Left ventricle myocardium inferior (tissue), 1 donor: ENCODE measurements at places on chromosomes 2 and 18. TPM values are rescaled to one million over a fixed set of nuclear protein-coding genes. Genes with fewer than 3 reads are reported as not detected.

GRCh38 chr18:45274026-45274425 is 341.2 kb upstream of the SLC14A2 start:
- no peak for DNase-seq

- no peak for DNase-seq
Measured at GRCh38 chr2:95721726-95722125, 129.9 kb downstream of the TRIM43 start.

GRCh38 chr18:23943104-23943503 is 71.5 kb upstream of the TTC39C start:
- DNase-seq, result no peak

DNA sequence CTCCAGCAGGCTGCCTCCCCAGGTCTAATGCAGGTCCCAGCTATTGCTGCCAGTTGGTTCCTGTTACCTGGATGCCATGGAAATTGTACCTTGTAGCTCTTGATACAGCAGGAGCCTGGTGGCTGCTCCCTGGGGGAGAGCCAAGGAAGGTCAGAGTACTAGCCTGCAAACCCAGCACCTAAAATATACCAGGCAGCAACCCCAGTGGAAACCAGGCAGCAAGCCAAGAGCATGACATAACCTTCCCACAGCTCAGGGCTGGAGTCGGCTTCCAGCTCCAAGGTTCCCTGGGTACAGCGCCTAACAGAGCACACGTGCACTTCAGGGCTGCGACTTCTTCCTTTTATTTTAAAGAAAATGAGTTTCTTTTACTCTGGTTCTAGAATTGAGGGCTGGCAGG is 30.3 kb downstream of the TNP1 start:
- peak; percentile 87 for DNase-seq

- no peak for DNase-seq
Measured at GRCh38 chr2:229598227-229598626, 116.1 kb downstream of the DNER start.

DNA sequence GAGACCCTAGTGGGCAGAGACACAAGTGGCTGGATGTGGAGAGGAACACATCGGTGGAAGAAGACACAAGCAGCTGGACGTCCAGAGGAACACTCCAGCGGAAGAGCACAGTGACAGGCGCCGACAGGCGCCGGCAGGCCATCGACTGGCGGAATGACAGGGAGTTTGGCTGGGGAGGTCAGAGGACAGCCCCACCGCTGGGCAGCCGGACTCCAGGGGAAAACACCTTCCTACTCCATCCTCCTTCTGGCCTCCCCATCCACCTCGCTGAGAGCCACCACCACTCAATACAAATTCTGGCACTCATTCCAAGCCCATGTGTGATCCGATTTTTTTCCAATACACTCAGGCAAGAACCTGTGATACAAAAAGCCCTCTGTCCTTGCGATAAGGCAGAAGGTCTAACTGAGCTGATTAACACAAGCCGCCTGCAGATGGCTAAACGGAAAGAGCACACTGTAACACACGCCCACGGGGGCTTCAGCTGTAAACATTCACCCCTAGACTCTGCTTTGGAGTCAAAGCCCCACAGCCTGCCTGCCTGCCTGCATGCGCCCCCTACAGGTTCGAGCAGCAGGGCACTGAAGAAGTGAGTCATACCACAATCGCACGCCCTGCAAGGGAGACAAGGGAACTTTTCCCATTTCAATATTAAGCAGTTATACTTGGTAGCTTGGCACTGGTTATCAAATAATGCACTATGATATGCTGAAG is 50.2 kb upstream of the LRP1B start:
- DNase-seq, result no peak

GRCh38 chr2:15141211-15141610 is 419.9 kb downstream of the NBAS start:
- no peak for DNase-seq

- DNase-seq, result no peak
Measured at GRCh38 chr2:216663846-216664245, 30.6 kb downstream of the IGFBP2 start.

DNA sequence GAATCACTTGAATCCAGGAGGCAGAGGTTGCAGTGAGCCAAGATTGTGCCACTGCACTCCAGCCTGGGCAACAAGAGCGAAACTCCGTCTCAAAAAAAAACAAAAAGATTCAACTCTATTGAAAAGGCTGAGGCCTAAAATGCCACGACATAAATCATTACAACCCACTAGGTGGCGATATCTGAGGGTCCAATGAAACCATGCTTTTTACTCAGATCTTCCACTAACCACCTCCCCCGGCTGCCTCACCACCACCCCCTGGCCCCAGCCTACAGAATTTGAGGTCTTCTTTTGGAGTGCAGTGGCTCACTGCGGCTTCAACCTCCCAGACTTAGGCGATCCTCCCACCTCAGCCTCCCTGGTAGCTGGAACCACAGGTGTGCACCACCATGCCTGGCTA is 57.5 kb downstream of the AP1S3 start:
- no peak for DNase-seq

DNA sequence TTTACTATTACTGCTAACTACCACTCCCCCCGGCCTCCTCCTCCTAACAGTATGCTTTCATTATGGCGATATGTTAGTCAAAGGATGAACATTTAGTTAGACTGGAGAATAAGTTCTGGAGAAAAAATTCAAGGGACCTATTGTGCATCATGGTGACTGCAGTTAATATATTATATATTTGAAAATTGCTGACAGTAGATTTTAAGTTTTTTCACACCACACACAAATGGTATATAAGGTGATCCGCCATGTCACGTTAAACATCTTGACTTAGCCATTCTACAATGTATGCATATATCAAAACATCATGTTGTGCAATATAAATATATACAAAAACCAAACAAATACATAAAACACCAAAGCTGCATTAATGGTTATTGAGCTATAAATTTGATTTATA is 873.7 kb downstream of the CNTNAP5 start:
- DNase-seq, result no peak

- DNase-seq, result no peak
Measured at GRCh38 chr2:234611209-234611608, 114.3 kb upstream of the ARL4C start.

GRCh38 chr2:75309596-75310463 is 110.5 kb upstream of the TACR1 start:
- DNase-seq, result no peak

DNA sequence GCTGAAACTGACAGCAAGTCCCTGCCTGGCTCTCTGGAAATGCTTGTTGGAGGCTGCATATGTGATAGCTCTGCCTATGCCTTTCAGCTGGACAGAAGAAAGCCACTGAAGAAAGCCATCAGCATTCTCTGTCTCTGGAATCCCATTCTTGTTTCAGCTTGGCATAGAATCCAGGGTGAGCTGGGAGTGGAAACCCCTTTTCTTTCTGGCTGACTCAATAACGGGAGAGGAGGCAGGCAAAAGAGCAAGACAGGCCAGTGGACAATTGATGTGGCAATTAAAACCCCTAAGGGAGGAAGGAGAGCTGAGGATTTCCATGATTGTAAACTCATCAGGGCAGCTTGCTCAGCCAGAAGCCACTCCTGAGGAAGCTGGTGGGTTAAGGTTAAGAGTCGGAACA is 208.1 kb downstream of the CLIP4 start:
- no peak for DNase-seq

DNA sequence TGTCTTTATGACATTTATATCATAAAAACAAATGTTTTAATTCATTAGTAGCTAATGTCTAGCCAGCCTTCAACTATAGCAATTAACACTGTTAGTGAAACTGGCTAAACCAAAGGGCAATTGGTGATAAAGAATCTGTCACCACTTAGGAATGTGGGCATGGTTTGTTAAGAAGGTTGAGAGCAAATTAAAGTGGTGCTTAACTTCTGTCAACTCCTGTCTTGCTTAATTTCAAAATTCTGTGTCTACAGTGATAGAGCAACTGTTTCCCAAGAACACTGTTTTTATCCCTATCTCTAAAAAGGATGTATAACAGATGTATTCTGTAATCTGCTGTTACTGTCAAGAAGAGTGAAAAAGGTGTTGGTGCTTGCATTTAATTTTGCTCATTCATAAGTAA is 36.5 kb downstream of the CFAP36 start:
- no peak for DNase-seq

DNA sequence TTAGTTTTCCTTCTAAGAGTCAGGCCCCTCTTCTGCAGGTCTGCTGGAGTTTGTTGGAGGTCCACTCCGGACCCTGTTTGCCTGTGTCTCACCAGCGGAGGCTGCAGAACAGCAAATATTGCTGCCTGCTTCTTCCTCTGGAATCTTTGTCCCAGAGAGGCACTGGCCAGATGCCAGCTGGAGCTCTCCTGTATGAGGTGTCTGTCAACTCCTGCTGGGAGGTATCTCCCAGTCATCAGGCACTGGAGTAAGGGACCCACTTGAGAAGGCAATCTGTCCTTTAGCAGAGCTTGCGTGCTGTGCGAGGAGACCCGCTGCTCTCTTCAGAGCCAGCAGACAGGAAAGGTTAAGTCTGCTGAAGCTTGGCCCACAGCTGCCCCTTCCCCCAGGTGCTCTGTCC is 4.8 kb downstream of the REG1B start:
- DNase-seq, result no peak

DNA sequence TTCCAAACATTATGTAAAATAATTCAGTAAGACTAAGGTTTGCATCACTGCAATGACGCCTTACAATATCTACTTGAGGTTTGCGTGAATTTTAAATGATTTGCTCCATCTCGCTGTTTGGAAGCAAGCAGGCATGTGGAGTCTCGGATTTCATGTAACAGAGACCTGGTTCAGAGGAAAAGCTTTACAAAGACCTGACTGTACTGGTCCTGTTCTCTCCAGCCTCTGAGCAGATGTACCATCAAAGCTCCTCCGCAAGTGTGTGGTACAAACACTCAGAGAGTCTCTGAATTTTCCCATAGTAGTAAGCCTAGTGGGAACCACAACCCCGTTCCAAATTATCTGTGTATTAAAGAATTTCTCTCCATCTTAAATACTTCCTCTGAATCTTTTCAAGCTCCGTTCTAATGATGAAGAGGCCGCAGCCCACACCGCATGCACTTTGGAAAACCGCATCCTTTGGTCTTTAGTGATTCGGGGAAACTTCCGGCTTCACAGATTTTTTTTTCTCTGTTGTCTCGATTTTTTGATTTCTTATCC is 728.1 kb upstream of the SOX11 start:
- DNase-seq, result no peak

GRCh38 chr2:152499896-152500735 is 165.1 kb downstream of the FMNL2 start:
- no peak for DNase-seq

DNA sequence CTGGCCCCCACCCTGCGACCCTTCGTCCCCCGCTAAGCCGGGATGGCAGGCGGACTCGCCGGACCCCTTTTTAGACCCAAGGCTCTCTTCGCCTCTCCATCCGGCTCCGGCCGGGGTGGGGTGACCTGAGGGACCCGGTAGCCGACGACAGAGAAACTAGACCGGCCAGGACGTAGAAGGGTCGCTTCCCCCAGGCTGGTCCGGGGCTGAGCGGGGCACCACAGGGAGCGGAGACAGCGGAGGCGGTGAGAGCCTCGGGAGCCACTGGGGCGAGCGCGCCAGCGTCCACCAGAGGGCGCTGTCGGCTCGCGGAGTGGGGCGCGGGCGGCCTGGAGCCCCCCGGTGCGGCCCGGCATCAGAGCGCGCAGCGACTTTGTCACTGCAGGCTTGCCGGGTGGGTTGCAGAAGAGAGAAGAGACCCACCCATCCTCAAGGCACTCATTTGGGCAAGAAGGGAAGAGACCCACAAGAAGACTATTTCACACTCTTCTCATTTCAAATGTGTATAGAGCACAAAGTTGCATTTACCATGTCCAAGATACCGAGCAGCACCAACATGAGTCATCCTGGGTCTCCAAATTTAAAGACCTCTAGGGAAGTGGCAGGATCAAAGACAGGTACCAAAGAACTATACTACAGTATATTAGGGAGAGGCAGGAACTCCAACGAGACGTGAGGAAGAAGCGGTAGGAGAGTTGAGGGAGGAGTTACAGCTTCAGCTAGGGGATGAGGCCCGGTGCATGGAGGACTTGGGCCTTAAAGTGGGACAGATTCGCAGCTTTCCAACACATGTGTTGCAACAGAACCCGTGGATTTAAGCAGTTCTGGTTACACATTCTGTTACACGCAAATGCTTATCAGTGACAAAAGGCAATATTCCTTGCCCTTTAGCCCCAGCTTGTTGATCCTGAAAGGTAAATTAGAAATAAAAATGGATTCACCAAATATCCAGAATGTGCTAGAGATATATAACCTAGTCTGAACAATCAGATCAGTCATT is 7.6 kb upstream of the PRKCE start:
- DNase-seq, result peak; percentile 70

- no peak for DNase-seq
Measured at GRCh38 chr2:55231546-55232083, 478 bp downstream of the CLHC1 start.

- DNase-seq, result no peak
Measured at GRCh38 chr18:41939326-41939725, 15.7 kb upstream of the PIK3C3 start.

GRCh38 chr2:95390272-95390880 is 12.1 kb upstream of the FAHD2A start:
- no peak for DNase-seq

DNA sequence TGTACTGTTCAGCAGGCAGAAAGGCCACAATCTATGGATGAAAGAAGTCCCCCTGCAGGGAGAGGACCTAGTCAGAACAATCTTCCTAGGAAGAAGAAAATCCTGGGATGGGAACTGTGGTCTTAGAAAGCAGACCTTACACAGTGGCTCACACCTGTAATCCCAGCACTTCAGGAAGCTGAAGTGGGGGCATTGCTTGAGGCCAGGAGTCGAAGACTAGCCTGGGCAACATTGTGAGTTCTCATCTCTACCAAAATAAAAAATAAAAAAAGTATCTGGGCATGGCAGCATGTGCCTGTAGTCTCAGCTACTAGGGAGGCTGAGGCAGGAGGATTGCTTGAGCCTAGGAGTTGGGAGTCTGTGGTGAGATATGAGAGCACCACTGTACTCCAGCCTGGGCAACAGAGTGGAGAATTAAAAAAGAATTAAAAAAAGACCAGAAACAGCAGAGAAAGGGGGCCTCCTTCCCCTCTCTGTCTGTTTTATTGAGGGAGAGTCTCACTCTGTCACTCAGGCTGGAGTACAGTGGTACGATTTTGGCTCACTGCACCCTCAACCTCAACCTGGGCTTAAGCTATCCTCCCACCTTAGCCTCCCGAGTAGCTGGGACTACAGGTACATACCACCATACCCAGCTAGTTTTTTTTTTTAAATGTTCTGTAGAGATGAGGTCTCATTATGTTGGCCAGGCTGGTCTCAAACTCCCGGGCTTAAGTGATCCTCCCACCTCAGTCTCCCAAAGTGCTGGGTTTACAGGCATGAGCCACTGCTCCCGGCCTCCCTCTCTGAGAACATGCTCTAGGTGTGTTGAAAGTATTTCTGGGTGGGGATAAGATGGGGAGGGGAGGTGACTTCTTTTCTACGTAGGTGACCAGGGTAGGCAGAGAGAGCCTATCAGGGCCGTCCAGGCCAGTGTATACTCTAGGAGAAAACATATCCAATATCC is 7.4 kb downstream of the RHOB start:
- no peak for DNase-seq

Gene TBR1
- total RNA-seq, result not detected

Gene C2orf15
- total RNA-seq, result not detected

Gene VSNL1
- total RNA-seq, result 15.8 TPM

Gene CACNB4
- total RNA-seq, result 0.25 TPM

Gene CHRNG
- not detected for total RNA-seq

Gene AP1S3
- 0.47 TPM for total RNA-seq

Gene ANKRD30B
- not detected for total RNA-seq

Gene AGXT
- total RNA-seq, result not detected

Gene DNAJC5G
- 1.2 TPM for total RNA-seq

Gene C1QL2
- not detected for total RNA-seq

Gene HOXD10
- total RNA-seq, result not detected
